ENCODE measurements at places on chromosomes 1 and 21.
A peak's percentile ranks its signal among the peaks of the same experiment; 100 is the strongest.

GRCh38 chr1:158942490-158942889 lies 11.1 kb downstream of the PYHIN1 start:
- no peak for DNase-seq

DNA sequence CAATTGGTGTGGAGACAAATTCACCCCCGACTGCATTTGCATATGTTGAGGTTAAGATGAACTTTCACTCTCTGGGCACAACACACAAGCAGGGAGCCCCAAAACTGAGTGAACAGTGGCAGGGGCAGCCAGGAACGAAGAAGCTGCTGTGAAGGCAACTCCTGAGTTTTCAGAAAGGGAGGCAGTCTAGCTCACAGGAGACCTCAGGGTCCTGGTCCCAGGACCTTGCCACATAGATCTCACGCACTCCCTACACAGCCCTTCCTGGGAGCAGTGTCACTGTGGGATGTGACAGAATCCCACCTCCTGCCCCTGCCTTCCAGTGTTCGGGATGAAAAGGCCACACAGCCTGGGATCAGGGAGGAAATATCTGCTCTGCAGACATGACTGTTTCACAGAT lies 60.9 kb downstream of the KCND3 start:
- no peak for DNase-seq

- no peak for DNase-seq
Measured at GRCh38 chr21:36606287-36606982, 92.5 kb upstream of the SIM2 start.

GRCh38 chr1:169043823-169044222 lies 62.7 kb upstream of the ATP1B1 start:
- DNase-seq: no peak

GRCh38 chr1:74571493-74571800 lies 59.0 kb upstream of the LRRC53 start:
- no peak for DNase-seq

DNA sequence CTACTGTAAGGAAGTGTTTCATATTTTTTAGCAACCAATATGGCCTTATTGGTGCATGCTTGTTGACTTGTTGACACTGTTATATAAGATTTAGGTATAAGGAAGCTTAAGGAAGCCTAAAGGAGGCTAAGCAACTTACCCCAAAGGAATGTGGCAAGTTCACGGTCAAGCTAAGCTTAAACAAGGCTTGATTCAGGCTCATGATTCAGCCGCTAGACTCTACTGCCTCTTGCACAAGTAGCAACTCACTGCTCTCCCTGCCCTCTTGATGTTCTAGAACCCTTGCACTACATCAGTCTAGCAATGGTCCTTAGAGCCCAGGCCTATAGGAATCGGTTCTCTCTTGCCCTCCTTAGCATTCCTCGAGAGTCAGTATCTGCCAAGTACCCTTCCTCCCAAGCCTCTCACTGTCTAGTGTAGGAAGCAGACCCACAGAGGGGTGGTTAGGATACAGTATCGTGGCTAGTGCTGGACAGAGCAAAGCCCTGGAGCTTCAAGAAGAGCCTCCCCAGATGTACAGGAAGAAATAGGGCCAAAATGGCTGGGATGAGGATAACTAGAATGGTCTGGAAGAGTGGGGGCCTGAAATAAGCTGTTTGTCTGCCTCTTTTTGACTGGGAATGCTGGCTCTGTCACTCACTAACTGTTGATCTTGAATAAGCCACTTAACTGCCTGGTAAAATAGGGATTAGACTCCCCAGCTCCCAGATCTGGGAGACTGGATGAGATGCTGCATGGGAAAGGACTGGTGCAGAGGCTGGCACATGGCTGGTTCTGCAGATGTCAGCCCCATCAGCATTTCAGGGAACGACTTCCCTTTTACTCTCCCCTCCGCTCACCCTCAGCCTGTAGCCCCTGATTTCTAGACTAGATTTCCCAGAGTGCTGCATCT lies 122.2 kb downstream of the NAV1 start:
- DNase-seq: no peak

- DNase-seq: no peak
Measured at GRCh38 chr1:196734006-196734405, 40.6 kb upstream of the CFHR3 start.

DNA sequence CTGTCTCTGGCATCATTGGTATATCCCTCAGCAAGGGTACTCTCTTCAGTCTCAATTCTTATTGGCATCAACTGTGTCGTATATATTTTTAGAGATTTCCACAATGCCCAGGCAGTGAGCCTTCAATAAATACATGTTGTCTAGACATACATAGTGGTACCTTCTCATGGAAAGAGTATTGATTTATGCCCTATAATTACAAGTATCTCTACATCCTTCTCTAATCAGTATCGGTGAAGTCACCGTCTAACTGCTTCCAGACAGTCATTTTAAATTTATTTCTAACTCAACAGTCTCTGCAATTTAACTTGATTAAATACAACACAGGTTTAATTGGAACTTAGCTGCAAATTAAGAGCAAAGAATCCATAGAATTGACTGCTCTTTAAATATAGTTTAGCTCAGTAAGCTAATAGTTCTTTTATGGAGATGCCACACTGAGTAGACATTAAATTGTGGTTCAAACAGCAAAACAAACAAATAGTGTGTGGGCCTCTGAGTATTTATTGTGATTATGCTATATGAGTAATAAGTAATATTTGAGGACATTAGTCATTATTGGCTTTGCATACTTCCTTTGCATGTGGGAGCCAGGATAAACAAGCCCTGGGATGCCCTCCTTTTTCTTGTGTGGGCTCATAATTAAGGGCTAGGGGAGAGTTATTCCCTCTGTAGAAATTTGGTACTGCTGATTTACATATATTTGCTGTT lies 126.9 kb upstream of the DUSP10 start:
- no peak for DNase-seq

- no peak for DNase-seq
Measured at GRCh38 chr1:93692983-93693591, 11.4 kb upstream of the BCAR3 start.

GRCh38 chr1:32337855-32338636 lies 2.0 kb upstream of the MARCKSL1 start:
- DNase-seq: no peak

GRCh38 chr1:229106526-229107125 lies 164.3 kb upstream of the RAB4A start:
- no peak for DNase-seq

DNA sequence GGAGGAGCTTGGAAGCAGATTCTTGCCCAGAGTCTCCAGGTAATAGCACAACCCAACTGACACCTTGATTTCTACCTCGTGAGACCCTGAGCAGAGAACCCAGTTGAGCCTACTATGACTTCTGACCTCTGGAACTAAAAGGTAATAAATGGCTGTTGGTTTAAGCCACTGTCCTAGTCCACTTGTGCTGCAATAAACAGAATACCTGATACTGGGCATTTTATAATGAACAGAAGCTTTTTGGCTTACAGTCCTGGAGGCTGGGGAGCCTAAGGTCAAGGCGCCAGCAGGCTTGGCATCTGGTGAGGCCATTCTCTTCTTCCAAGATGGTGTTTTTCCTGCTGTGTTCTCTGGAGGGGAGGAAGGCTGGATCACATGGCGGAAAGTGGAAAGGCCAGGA lies 39.9 kb upstream of the TP53BP2 start:
- no peak for DNase-seq

DNA sequence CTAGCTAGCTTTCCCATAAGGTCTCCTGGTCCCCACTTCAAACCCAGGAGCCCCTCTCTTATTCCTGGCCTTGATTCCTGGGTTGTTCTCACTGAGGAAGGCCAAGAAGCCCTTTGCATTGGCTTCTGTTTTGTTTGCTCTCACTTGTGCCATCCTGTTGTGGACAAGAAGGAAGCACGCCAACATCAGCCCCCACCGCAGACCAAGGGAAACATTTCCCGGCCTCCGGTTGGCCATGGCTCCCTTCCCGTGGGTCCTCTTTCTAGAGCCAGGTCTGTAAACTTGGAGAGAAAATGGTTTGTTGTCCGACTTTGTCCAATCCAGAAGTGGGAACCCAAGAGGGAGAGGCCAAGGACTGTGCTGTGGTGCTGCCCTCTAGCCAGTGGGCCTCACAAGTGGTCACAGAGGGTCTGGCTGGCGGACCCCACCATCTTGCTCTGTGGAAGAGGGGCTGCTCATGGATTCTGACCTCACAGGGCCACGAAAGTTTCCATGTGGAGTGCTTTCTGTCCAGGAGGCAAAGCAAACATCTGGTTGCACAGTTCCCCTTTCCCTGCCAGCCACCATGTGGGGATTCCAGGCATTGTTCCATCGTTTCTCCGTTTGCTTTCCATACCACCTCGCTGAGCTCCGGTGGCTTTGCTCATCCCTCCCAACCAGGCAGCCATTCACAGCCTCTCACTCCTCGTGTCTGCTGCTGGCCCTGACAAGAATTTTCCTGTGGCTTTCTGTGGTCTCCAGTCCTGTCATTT lies 18.9 kb upstream of the TENT5C start:
- no peak for DNase-seq

GRCh38 chr1:157399984-157400382 lies 152.3 kb downstream of the FCRL5 start:
- peak; percentile 16 for DNase-seq

GRCh38 chr21:15804247-15805005 lies 74.6 kb downstream of the USP25 start:
- DNase-seq: no peak

DNA sequence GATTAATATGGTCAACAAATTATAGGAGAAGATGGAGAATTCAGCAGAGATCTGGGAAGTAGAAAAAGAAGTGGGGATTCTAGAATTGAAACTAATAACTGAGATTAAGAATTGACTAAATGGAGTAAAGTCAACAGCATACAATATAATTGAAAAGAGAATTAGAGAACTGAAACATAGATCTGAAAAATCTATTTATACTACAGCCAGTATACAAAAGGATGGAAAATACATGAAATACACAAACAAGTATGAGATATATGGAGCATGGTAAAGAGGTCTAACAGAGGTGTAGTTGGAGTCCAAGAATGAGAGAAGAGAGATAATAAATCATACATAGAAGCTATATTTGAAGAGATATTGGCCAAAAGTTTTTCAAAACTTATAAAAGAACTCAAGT lies 235.2 kb downstream of the FGGY start:
- no peak for DNase-seq

- no peak for DNase-seq
Measured at GRCh38 chr1:23393706-23394105, 24.1 kb upstream of the ZNF436 start.

GRCh38 chr1:107404756-107405155 lies 263.9 kb downstream of the NTNG1 start:
- DNase-seq: no peak

DNA sequence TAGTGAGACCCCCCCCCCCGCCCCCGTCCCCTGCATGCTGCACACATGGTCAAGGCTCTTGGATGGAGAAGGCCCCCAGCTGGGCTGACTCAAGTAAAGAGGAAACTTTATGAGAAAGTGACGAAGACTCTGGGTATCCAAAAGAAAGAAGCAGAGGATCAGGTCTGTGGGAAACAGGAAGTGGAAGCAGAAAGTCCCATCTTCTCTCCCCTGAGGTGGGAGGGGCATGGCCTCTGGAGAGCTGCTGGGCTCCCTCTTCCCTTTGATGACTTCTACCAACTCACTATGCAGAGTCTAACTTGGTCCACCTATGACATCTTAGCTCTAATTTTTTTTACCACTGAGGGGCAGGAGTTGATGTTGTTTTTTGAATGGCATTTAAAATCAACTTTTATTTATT lies 42.7 kb upstream of the LIN9 start:
- DNase-seq: no peak

- DNase-seq: no peak
Measured at GRCh38 chr1:11944358-11944931, 9.9 kb downstream of the PLOD1 start.

GRCh38 chr1:7778133-7778628 lies 5.9 kb upstream of the PER3 start:
- DNase-seq: no peak

- no peak for DNase-seq
Measured at GRCh38 chr1:171251042-171251951, 3.0 kb downstream of the FMO1 start.

GRCh38 chr1:21301794-21302440 lies 11.7 kb upstream of the ECE1 start:
- no peak for DNase-seq

DNA sequence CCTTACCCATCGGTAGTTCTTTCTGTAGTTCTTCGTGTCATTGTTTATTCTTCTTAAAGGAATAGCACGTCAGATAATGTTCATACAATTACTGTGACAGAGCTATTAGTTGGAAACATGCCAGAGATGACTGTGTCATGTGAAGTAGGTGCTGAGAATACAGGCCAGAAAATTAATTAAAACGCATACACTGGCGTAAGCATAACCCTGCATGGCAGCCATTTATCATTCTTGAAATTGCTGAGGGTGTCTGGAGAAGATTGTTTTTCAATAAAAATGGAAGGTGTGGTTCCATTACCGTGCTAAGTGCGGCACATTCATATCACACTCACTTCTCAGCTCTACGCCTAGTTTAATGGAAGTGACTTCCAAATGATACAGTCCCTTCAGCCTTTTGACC lies 7.8 kb downstream of the ETS2 start:
- DNase-seq: no peak

DNA sequence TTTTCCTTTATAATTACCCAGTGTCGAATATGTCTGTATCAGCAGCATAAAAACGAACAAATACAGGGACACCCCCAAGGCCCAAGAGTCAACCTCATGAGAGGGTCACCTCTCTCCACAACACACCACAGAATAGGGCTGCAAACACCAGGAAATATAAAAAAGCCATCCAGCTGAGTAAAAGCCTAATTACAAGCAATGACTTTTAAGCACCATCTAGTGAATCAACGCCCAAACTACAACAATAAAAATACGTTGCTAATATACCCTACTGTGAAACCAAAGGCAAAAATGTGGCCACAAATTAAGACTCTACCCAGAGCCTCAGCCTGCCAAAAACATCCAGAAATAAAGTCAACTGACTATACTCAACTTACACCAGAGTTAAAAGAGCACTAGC lies 817.9 kb upstream of the NEGR1 start:
- DNase-seq: no peak

- no peak for DNase-seq
Measured at GRCh38 chr1:153447498-153448170, 12.8 kb downstream of the S100A7 start.

DNA sequence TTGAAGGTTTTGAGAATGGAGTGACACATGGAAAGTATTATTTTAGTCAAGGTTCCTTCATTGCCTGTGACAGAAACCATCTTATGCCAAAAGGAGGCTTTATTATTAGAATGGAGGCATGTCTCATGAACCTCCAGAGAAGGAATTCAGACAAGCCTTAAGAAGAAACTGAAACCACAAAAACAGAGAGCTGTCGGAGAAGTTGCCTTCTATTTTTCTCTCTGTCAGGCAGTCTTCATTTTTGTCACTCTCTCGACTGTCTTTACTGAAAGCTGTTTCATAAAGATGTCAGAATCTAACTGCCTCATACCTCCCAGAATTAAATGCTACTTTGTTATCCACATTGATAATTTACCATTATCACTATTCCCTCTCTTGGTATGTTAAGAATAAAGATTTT lies 434.7 kb upstream of the ADGRL4 start:
- DNase-seq: no peak

GRCh38 chr1:169890761-169891538 lies 2.7 kb downstream of the SCYL3 start:
- DNase-seq: no peak

- DNase-seq: no peak
Measured at GRCh38 chr1:225808136-225808535, 1.8 kb upstream of the EPHX1 start.
